NCI-H187 (cell line): ENCODE measurements at places on chromosomes 7 and 10.

DNA sequence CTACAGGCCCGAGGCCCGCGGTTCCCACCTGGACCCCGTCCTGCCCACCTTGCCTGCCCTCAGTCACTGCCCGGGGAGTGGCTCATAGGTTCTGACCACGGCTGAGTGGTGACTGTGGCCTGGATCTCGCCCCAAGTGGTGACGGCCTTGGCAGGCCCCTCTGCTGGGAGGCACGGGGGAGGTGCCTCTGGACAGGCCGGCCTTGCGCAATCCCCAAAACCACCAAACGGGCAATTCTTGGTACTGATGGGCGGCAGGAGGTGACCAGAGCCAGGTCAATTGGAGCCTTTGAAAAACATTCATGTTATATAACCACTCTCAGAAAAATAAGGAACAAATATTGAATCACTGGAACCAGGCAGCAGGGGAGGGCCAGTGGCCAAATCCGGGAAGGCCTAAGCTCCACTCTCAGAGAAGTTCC, 83.4 kb downstream of the PRKAG2 start:
- DNase-seq = no peak

DNA sequence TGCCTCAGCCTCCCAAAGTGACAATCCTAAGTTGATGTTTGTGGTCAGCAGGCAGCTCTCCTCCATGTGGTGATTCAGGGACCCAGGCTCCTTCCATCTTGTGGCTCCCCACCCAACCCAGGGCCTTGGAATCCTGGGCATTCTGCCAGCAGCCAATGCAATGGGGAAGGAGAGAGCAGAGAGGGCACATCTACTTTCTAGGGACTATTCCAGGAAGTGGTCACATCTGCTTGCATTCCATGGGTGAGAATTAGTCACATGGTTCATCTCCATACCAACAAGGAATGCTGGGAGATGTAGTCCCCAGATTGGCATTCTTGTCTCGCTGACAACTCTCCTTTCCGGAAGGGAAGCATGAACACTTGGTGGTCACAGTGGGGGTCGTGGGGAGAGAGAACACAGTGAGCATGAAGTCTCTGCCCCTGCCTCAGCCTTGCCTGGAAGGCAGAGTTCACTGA, 9.9 kb upstream of the SRRM3 start:
- no peak for DNase-seq

DNA sequence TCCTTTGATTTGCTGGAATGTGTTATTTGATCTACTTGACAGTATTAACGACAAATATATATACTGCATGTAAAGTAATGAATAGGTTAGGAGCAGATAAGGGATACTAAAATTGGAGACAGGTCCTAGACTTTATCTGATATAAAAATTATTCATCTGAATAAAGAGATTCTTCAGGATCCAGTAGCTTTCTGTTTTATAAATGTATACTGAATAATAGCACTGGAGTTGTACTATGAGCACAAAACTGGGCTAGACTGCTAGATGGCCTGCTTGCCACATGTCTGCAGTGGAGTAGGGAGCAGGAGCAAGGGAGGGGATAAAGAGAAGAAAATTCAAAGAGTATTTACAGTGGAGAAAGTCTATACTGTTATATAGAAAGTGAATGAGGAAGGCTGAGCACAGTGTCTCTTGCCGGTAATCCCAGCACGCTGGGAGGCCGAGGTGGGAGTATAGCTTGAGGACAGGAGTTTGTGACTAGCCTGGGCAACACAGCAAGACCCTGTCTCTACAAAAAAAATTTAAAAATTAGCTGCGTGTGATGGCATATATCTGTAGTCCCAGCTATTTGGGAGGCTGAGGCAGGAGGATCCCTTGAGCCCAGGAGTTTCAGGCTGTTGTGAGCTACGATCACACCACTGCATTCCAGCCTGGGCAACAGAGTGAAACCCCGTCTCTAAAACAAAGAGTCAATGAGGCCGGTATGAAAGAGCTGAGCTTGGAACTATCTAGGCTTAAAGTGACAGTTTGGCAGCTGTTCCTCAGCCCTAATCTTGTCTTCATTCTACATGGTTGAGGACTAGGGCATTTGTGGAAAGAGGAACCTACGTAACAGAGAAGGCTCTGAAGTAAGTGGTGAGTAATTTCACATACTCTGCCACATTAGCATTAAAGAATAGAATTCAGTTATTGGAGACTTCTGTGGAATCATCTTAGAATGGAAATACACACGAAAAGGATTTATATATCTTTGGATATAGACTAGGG, 41.8 kb downstream of the CD36 start:
- DNase-seq = no peak

GRCh38 chr7:77532247-77532646, 4.8 kb upstream of the PTPN12 start:
- DNase-seq = no peak
